ENCODE measurements at places on chromosomes 3 and 15.

DNA sequence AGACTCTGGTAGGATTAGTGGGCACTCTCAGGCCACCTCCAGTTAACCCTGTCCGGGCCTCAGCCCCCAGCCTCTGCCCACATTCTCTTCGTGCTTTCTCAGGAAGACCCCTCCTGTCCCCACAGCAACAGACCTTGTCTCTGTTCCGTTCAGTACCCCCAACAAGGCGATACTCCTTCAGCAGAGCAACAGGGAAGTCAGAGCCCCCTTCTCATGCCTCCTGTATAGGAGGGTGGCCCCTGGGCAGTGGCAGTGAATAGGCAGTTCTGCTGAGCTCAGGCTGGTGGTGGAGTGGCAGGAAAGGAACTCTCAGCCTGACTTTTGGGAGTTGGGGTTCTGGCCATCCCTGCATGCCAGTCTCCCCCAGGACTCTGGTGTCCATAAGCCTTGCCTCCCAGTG lies 513 bp downstream of the SEMA3B start:
- DNase-seq: no peak

DNA sequence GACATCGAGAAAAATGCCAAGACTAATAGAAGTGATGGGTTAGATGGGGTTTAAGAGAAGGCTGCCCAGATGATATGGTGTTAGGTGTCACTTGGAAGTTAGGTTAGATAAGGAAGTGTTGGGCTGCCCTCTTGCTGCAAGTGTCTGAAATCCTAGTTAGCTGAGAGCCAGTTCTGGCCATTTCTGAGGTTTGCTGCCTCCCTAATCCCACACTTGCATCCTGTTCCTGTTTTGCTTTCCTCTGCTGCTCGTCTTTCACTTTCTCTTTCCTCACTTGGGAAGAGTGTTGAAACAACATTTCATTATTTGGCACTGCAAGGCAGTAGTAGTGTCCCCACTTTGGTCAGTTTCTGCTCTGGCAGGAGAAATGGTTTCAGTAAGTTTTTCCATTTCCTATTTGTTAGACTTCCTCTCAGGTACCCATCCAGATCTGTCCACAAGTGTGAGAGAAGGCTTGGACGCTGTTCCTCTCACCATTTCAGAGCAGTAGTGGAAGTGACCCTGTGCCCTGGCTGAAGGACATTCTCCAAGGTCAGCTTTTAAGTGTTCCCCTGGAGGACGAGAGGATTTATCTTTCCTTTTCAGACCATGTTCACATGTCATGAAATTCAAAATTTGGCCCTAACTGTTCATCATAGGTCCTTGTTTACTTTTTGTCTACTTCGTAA lies 93.3 kb downstream of the ADAMTSL3 start:
- no peak for DNase-seq

DNA sequence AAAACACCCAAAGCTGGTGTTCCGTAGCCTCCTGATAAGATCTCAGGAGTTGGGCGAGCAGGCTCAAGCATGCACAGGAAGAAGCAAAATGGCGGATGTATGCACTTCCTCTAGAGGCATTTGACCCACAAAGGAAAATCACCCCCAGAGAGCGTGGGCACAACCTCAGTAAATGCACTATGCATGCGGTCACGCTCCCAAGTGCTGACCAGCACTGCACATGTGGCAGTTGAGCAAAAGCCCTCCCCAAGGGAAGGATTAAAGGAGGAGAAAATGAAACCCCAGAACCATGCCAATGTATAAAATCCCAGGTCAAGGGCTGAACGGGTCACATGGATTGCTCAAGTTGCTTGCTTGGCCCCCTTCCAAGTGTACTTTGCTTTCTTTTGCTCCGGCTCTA lies 289.4 kb upstream of the IGF1R start:
- DNase-seq: no peak

- DNase-seq: peak; percentile 22
Observed at GRCh38 chr3:156620901-156621300, 53.5 kb upstream of the TIPARP start.

- no peak for DNase-seq
Observed at GRCh38 chr15:84946772-84947489, 34.7 kb upstream of the PDE8A start.
